GM04504 (cell line): ENCODE measurements at places on chromosomes 16 and 17.

DNA sequence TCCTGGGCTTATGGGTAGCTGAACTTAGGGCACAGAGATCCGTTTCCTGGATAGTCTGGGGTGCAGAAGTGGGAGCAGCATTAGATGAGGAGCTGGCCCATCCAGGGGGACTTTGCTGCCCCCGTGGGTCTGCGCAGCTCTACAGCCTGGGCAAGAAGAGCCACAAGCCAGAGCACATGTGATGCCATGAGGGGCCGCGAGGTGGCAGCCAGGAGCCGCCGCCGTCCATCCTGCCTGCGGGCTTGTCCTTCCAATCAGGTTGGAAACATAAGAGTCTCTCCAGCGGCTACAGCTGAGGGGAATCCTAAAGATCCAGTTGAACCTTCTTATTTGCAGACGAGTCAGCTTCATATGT is 21.9 kb downstream of the C1QTNF1 start:
- DNase-seq, result no peak

DNA sequence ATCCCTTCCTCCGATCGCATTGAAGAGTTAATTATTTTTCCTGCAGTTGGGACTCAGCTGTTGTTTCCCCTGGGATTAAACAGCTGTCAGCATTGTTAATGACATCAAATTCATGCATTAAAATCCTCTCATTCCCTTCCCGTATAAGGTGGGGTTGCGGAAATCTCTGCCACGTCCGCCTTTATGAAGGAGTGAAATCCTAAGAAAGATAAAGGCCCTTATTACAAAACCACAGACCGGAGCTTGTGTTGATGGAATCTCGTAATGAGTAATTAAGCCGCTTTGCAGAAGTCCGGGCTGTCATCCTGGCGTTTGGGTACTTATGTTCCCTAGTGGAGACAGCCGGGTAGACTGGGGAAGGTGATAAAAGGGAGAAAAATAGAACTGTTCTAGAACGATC is 627.6 kb downstream of the MAF start:
- no peak for DNase-seq

DNA sequence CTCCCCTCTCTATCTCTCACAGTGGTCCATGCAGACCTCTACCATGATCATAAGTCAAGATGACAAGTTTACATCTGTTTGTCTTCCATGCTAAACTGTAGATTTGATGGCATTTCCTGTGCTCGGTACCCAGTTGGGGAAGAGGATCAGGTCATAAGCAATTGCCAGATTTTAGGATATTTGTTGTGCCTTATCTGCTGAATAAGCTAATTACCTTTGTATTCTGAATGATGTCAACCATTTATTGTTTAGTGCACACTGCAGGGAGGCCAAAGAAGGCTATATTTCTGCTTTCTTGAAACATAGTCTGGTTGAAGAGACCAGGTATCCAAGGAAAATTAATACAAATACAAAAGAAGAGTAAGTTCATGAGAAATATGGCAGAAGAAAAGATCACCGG is 5.8 kb upstream of the ALDOC start:
- no peak for DNase-seq

DNA sequence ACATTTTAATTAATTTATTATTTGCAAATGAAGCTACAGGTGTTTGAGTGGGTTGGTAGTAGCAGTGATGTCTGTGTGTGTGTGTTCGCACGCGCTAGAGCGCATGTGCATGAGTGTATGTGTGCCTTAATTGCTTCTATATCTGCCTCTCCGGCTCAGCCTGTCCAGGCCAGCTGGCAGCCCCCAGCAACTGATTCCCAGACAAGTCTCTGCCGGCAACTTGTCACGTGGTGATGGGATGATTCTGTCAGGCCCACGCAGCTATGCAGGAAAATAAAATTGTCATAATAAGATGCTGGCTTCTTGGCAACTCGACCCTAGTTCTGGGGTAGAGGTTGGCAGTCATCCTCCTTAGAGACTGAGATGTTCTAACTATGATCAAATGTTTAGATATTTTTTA is 712.8 kb upstream of the SOX9 start:
- DNase-seq, result no peak

GRCh38 chr16:61366006-61366405 is 670.2 kb downstream of the CDH8 start:
- DNase-seq, result no peak

GRCh38 chr17:2962236-2962635 is 101.2 kb downstream of the OR1D5 start:
- DNase-seq, result no peak

- no peak for DNase-seq
Observed at GRCh38 chr17:76469076-76469990, 1.9 kb downstream of the AANAT start.

DNA sequence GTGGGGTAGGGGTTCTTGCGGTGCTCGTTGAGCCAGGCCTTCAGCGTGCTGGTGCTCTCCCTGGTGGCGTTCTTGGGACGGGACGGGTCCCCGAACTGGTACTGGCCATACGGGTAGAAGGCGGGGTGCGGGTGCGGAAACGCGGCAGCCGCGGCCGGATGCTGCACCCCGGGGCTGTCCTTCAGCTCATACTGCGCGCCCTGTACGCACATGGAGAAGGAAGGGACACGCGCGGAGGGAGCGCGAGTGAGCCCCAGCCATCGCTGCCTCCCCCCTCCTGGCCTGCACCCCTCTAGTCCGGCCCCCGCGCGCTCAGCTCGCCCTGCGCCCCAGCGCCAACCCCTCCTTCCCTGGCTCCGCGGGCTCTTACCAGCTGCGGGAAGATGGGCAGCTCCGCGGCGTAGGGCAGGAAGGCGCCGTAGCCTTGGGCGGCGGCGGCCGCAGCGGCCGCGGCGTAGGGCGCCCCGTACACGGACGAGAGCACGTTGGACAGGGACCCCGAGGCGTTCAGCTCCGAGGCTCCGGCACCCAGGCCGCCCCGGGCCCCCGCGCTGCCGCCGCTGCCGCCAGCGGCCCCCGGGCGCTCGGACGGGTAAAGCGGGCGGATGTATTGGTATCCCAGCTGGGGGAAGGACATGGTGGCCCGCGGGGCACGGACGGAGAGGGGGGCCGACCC is 1.0 kb downstream of the IRX3 start:
- DNase-seq, result no peak

DNA sequence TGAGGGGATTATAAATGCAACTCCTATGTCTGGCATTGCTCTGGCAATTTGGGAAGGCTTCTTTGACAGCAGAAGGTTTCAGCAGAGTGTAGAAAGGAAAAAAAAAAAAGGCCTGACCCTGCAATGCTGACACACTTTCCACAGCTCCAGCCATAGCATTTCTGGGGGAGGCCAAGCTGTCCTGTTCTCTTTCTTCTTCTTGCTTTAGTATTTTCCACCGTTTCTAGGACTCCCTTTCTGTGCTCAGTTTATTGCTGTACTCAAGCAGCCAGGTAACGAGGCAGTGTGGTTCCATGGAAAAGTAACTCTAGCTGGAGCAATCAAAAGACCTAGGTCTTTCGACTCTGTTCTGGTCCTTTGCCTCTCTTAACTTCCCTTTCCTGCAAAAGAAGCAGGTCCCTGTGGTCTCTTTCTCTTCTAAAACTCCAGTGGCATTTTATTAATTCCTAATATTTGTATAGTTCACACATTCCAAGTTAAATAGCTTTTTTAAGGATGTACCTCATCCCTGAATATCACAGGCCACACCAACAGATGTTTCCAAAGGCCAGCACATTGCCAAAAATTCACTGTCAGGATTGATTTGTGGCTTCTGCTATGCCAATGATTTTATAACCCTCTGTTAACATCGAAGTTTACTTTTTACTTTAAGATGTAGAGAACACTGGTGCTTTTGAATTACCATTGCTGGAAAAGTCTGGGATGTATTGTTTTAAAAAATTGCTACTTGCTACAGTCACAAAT is 90.3 kb upstream of the BCAR1 start:
- no peak for DNase-seq

DNA sequence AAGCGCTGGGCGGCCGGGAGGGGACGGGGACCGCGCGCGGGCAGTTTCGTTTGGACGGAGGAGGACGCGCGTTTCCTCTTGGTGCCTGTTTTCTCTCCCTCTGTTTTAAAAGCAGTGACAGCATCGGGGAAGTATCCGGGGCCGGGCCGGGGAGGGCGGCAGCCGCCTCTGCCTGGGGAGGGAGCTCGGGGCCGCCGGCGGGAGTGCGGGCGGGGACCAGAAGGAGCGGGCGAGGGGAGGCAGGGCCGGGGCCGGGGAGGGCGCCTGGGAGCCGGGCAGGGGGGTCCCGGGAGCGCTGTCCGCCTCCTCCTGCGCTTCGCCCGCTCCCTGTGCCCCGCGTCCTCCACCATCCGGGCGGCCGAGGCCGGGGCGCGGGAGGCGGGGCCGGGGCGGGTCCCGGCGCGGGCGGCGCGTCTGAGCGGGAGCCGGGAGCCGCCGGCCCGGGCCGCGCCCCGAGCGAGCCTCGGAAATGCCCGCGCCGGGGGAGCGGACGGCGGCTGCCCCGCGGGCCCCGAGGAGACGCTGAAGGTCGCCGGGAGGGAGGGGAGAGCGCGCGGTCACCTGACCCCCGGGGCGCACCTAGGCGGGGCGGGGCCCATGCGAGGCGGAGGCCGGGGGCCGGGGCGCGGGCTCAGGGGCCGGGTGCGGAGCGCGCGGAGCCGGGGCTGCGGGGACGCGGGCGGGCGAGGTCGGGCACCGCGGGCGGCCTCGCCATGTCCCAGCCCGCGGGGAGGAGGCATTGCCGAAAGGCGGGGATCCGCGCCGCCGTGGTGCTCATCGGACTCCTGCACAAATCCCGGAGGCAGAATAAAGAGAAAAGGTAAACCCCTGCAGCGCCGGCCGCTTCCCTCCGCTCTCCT is 57.3 kb downstream of the RAP1GAP2 start:
- DNase-seq, result no peak

- DNase-seq, result no peak
Observed at GRCh38 chr17:64741038-64741641, 79.0 kb upstream of the SMURF2 start.

GRCh38 chr16:2819939-2820835 is 3.1 kb downstream of the PRSS21 start:
- no peak for DNase-seq

DNA sequence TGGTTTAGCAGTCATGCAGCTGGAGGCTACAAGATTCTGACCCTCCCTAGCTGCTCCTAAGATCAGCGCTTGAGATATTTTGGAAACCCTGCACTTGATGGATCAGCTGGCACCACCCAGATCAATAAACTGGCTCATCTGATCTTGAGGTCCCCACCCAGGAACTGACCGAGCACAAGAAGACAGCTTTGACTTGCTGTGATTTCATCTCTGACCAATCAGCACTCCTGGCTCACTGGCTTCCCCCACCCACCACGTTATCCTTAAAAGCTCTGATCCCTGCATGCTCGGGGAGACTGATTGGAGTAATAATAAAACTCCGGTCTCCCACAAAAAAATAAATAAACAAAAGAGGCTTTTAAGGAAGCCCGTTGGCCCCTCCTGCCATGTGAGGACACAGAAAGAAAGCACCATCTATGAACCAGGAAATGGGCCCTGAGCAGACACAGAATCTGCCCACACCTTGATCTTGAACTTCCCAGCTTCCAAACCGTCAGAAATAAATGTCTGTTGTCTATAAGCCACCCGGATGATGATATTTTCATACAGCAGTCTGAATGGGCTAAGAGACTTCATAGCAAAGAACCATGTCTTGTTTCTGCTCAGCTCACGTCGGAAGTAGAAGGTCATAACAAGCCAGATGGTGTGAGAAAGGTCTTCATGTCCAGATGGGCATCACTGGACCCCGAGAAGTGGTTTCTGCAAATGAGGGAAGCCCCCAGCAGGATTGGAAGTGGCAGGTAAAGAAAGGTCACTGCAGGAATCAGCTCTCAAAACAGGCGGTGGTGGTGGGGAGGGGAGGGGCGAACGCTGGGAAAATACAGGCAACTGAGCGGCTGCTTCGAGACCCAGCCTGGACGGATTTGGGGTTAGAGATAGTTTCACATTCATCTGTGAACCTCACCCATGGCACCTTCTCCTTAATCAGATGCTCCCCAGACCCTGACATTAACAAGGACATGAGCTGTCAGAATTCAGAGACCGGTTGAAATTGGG is 19.8 kb upstream of the RPH3AL start:
- DNase-seq, result no peak

GRCh38 chr17:75864448-75864871 is 9.3 kb upstream of the WBP2 start:
- DNase-seq, result peak; percentile 50

GRCh38 chr16:19165101-19165500 is 2.9 kb upstream of the SYT17 start:
- DNase-seq, result no peak

GRCh38 chr16:11402051-11402744 is 56.9 kb downstream of the RMI2 start:
- no peak for DNase-seq

DNA sequence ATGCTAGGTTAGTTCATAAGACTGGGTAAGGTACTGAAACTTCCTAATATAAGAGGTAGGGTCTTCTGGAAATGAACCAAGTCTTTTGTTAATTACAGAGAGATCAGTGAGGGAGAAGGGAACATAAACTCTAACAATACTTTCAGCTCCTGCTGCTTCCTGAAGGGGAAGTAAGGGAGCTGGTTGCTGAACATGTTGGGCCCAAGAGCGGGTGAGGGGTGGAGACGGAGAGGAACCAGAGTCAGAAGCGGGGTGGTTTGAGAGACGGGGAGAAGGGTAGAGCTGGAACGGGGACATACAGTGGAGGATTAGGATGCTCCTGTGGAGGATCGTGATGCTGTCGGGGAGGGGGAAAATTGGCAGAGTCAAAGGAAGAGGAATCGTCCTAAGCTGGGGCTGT is 11.5 kb upstream of the ZNF747 start:
- no peak for DNase-seq
